ENCODE measurements at places on chromosomes 1 and 21.

- no peak for DNase-seq
Measured at GRCh38 chr1:230300322-230301301, 125.5 kb downstream of the PGBD5 start.

- no peak for DNase-seq
Measured at GRCh38 chr1:1302006-1302430, 5.7 kb downstream of the ACAP3 start.

- peak; percentile 28 for DNase-seq
Measured at GRCh38 chr1:183543619-183544204, 46.5 kb downstream of the NCF2 start.

- DNase-seq: no peak
Measured at GRCh38 chr1:176858433-176858916, 306.0 kb downstream of the ASTN1 start.

DNA sequence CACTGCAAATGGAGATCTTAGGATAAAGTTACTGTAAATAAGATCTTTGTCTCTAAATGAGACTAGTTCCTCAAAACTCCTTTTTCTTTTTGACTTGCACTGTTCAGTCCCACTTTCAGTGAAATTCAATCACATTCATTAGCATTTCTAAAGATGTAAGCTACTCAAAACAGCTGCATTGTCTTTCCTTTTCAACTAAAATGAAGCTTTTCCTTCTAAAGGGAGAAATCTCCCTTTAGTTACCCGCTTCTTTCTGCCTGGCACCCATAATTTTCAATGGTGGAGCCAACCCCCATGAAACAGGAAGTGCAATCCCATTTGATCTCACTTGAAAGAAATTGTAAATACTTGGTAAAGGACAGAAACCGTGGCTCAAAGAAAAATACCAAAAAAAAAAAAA lies 387.4 kb upstream of the PKN2 start:
- DNase-seq: no peak

- DNase-seq: no peak
Measured at GRCh38 chr1:220129479-220130210, 35.7 kb downstream of the IARS2 start.

- DNase-seq: no peak
Measured at GRCh38 chr1:194076646-194077045, 890.2 kb upstream of the B3GALT2 start.

- DNase-seq: no peak
Measured at GRCh38 chr1:80053613-80054012, 1047.1 kb upstream of the ADGRL4 start.

Measured in GDM1 (cell line).